Renal cortical epithelial cell (primary cell): ENCODE measurements at places on chromosomes 3 and 15.
A peak's percentile ranks its signal among the peaks of the same experiment; 100 is the strongest.

DNA sequence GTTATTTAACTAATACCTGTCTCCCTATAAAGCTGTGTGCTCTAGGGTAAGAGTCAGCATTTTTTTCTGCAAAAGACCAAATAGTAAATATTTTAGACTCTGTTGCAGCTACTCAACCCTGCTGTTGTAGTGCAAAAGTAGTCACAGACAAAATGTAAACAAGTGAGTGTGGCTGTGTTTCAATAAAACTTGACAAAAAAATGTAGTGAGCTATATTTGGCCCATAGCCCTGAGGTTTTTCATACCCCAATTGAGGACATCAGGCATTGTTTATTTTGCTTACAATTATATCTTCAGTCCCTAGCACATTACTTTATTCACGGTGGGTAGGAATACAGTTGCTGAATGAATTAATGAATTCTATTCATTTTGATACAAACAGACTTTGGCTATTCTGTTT, 58.7 kb upstream of the TBC1D5 start:
- DNase-seq = no peak

- DNase-seq = peak; percentile 61
Measured at GRCh38 chr3:120496278-120497002, 45.6 kb upstream of the FSTL1 start.

- DNase-seq = no peak
Measured at GRCh38 chr15:73727330-73727976, 25.7 kb downstream of the INSYN1 start.

- no peak for DNase-seq
Measured at GRCh38 chr15:90883976-90884718, at the start of gene FES. FES (plus strand) TSS chr15:90884504; CDS start chr15:90885046, 542 bp downstream.

DNA sequence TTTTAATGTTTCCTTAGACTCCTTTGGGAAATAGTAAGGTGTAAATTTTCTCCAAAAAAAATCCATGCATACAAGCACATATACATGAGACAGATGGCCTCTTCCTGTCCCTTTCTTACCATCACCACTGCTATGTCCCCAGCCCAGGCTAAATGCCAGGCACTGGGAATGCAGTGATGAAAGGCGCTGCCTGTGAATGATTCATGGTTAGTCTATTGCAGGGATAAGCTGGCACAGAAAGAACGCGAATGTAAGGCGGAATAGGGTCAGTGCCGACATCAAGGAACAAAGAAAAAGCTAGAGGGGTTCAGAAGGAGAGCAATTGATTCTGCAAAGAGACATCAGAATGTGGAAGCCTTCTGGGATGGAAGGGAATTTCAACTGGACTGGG, 36.2 kb upstream of the CFAP161 start:
- no peak for DNase-seq

GRCh38 chr3:71397046-71397445, 186.5 kb downstream of the FOXP1 start:
- DNase-seq = peak; percentile 51

- DNase-seq = peak; percentile 4
Measured at GRCh38 chr15:73746883-73747282, 6.3 kb downstream of the INSYN1 start.

GRCh38 chr15:57215881-57216280, 160.4 kb upstream of the CGNL1 start:
- no peak for DNase-seq
